Stimulated activated CD4-positive, alpha-beta T cell treated with anti-CD3 and anti-CD28 coated beads, Interleukin-1b, Interleukin-23, amount 100 ng/mL, for 48 hours (primary cell): ENCODE measurements at places on chromosomes 6 and 20.
A peak's percentile ranks its signal among the peaks of the same experiment; 100 is the strongest.

- peak; percentile 17 for DNase-seq
Measured at GRCh38 chr6:3419624-3420272, 37.1 kb downstream of the SLC22A23 start.

DNA sequence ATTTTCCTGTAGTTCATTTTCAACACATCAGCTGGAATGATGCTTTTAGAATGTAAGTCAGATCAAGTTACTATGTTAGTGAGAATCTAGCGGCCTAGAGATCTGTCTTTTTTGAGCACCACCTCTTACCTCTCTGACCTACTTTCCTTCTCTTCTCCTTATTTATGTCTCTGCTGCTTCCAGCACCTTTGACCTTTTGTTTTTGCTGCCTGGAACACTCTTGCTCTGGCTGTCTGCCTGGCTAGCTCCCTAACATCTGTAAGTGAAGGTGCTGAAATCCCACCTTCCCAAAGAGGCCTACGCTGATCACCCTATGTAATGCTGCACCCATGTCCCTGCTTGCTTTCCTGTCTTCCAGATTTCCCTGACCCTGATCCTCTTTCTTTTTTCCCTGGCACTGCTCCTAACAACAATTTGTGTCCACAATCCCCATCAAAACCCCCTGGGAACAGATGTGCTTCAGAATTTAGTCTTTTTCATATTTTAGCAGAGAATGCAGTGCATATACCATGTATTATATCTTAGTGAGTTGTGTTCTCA lies 87.8 kb downstream of the RFPL4B start:
- DNase-seq, result no peak

DNA sequence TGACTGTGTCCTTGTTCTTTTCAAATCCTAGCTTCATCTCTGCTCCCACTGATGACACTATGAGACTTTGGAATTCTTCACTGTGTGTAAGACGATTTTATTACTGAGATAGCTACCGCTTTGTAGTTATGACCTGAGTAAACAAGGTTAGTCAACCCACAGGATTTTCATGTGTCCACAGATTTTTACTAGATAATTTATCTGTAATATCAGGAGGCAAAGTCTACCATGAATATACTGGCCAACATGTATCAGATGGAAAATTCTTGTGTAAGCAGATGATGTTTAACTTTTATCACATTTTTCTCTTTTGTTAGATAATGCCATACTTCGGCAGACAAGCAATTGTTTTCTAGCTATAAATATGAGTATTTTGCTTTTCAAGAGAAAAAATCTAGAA lies 119.8 kb downstream of the SGK1 start:
- no peak for DNase-seq

DNA sequence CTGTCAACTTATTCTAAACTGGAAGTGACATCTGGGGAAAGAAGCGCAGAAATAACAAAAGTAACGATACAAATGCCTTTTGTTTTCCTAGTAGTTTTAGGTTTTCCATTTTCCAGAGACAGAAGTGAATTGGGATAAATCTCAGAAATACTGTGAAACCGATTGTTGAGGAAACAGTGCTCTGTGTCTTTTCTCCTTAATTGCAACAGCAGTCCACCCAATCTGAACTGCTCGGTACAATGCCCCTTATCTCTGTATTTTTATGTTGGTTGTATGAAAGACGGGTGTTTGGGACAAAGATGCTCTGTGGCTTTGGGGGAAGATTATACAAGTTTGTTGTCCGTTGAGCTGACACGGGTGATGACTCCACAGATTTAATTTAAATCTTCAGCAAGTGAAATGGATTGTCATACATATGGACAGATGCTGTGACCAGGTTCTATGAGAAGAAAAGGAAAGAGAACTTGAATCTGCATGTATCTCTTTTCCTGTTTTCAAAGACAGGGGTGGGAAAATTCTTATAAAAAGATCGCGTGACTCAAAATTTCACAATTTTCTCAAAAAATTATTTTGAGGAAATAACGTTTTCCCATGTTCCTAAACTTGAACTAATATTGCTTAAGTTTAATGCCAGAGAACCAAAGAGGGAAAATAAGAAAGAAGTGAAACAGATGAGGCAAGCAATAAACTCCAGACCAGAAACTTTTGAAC lies 41.2 kb downstream of the SASH1 start:
- DNase-seq, result no peak

DNA sequence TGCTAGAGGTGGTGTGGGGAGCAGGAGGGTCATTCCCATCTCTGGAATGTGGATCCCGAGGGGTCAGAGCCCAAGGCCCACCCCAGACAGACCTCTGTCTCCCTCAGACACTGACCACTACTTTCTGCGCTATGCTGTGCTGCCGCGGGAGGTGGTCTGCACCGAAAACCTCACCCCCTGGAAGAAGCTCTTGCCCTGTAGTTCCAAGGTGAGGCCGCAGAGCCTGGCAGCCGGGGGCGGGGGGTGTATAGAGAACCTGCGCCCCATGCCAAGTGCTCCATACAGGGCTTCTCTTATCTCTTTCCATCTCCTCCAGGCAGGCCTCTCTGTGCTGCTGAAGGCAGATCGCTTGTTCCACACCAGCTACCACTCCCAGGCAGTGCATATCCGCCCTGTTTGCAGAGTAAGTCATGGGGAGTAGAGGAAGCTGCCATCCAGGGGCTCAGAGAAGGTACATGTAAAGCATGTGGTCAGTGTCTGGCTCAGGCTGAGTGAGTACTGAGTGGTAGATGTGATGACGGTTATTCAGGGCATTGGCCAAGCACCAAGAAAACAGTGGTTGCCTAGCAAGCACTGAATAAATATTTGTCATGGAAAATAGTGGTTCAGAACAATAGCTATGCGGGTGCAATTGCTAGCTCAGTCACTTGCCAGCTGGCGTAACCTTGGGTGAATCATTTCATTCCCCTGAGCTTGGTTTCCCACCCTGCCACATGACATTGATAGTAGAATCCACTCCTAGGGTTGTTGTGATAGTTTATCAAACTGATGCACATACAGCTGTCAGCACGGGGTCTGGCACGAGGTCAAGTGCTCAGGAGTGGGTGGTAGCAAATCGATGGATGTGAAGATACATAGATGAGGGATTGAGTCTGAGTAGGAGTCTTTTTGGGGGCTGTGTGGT lies 3.5 kb downstream of the PIGT start:
- DNase-seq, result peak; percentile 27

GRCh38 chr6:117463762-117464665 lies 18.5 kb upstream of the DCBLD1 start:
- DNase-seq, result peak; percentile 24

DNA sequence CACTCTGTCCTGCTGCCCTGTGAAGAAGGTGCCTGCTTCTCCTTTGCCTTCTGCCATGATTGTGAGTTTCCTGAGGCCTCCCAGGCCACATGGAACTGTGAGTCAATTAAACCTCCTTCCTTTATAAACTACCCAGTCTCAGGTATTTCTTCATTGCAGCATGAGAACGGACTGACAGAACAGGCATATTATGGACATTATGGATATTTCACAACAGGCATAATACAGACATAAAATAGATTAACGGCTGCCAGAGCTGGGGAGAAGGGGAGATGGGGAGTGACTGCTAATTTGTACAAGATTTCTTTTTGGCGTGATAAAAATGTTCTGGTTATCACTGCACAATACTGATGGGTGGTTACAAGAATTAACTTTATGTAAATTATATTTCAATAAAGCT lies 29.4 kb downstream of the TRPC4AP start:
- DNase-seq, result no peak

- DNase-seq, result no peak
Measured at GRCh38 chr20:44264287-44264686, 17.2 kb downstream of the GDAP1L1 start.

DNA sequence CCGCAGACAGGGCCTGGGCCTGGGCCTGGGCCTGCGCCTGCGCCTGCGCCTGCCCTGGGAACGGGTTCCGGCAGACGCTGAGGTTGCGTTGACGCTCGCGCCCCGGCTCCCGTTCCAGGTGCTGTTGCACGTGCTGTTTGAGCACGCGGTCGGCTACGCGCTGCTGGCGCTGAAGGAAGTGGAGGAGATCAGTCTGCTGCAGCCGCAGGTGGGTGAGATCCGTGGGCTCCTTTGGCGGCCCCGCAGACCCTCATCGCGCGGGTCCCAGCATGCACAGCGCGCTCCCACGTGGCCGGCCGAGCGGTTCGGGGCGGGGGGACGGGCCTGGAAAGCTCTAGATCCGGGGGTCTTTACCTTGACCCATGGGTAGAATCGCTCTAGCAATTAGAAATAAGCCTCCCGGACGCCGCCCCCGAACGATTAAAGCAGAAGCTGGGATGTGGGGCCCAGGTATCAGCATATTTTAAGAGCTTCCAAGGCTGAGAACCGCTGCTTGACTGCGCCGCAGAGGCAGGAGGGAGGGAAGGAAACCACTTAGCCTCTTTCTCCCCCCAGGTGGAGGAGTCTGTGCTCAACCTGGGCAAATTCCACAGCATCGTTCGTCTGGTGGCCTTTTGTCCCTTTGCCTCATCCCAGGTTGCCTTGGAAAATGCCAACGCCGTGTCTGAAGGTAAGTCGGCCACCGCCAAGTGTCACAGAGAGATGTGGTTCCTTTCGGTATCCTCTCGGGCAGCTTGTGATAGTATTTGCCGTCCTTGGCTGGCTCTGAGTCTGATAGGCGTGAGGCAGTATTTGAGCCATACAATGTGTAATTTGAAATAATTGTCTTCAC lies 508 bp downstream of the NOP56 start:
- DNase-seq, result no peak

DNA sequence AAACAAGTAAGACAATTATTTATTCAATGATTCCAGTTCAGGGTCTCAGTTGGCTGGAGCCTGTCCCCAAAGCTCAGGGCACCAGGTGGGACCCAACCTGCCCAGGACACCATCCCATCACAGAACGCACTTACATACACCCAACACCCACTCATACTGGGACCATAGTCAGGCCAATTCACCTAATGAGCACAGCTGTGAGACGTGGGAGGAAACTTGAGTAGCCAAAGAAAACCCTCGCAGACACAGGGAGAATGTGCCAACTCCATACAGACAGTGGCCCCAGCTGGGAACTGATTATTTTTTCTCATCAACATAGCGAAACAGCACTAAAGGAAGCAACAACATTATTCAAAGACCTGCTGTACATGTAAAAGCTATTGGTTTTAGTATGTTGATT lies 58.6 kb upstream of the DOK5 start:
- no peak for DNase-seq

DNA sequence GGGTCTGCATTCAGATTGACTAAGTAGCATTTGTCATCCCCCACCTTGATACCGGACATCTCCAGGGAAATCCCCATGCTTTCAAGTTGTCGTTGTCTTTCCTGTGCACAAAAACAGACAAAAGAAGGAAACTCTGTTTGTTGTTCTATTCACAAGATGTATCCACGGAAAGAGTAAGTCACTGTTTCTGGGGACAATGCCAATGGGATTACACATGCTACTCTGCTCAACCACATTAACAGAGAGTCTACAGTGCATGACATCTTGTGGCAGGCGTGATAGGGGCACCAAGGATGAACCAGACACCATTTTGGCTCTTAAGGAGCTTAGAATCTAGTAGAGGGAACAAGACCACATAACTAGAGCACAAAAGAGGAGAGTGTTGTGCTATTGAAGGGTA lies 124.4 kb upstream of the NUP153 start:
- DNase-seq, result no peak

GRCh38 chr6:136763716-136764516 lies 28.4 kb downstream of the MAP3K5 start:
- DNase-seq, result no peak

- no peak for DNase-seq
Measured at GRCh38 chr6:136775548-136775947, 16.7 kb downstream of the MAP3K5 start.

GRCh38 chr20:12928755-12929401 lies 79.9 kb upstream of the SPTLC3 start:
- DNase-seq, result no peak

DNA sequence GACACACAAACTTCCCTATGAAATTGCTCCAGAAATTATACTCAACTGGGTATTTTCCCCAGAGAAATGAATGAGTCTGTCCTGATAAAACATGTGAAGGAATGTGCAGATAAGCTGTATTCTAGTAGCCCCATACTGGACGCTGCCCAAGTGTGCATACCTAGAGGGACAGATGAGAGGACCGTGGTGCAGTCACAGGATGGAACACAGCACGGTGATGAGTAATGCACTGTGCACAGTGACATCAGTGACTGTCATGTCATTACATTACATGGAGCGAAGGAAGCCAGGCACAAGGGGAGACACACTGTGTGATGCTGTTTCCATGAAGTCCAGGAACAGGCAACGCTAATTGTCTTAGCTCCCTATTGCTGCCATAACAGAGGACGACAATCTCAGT lies 155.5 kb downstream of the CDH4 start:
- no peak for DNase-seq

DNA sequence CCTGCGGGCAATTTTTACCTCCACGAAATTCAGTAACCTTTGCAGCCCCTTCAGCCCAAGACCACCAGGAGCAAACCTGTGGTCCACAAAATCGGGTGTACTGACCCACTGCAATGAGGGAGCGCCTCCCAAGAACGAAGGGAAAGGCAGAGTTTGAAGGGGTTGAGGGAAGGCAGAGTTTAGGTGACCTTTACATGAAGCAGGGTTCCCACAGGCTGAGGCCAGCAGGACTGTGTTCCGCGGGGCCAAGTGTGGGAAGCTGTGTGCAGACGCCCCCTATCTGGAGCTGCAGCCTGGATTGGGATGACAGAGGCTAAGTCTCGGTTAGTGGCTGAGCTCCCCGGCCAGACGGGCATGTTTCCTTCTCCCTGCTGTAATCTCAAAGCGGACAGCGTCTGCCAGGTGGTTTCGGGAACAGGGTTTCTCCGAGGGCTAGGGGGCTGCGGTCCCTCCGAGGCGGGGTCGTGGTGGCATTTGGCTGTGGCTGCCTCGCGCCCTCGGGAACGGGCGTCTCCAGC lies 826 bp upstream of the PYGB start:
- no peak for DNase-seq

DNA sequence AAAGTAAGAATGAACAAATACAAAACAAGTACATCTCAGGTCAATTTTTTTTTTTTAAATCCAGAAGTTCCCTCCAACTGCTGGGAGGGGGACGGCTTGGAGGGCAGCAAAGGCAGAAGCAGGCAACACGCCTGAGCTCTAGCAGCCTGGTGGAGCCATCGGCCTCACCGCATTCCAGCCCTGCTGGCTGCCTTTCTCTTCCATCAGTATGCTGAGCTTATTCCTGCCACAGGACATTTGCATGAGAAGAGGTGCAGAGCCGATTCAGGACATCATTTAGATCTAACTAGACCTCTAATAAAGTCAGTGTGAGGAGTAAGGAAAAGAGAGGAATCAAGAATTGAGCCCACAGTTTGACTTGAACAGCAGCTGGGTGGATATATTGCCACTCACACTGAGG lies 318.8 kb downstream of the ZFAND3 start:
- DNase-seq, result no peak

DNA sequence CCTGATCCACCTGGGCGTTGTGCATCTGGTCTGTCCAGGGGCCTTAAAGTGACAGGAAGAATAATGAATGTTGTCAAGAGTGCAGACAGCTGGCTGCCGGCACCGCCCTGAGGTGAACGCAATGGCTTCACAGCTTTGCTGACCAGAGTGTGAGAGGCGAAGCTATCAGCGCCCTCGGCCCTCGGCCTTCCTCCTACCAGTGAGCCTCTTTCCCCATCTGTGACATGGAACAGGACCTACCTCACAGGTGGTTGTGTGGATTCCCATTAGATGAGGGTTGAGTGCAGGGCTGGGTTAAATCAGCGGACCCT lies 54.8 kb downstream of the CTCFL start:
- DNase-seq, result no peak

GRCh38 chr20:3123542-3123941 lies 36.1 kb downstream of the FASTKD5 start:
- DNase-seq, result no peak

- DNase-seq, result no peak
Measured at GRCh38 chr20:43695571-43695970, 28.7 kb downstream of the MYBL2 start.
